ENCODE measurements at places on chromosomes 2 and 18.

GRCh38 chr18:55694291-55694690 lies 106.3 kb upstream of the TCF4 start:
- no peak for DNase-seq

GRCh38 chr18:65435534-65435933 lies 315.3 kb upstream of the CDH7 start:
- no peak for DNase-seq

DNA sequence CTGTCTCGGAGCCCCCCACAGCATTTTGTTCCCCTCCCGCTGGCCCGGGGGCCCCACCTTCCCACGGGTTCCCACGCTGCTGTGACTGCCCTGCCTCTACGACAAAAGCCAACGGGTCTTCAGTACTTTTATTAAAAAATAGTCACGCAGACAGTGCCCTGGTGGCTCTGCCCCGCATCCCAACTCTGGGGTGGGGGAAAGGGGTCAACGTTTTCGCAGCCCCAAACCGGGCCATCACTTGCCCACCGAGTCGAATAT lies 1.0 kb downstream of the UCN start:
- no peak for DNase-seq

- no peak for DNase-seq
These were observed 117.2 kb downstream of the GATA6 start for GRCh38 chr18:22286585-22286984.

DNA sequence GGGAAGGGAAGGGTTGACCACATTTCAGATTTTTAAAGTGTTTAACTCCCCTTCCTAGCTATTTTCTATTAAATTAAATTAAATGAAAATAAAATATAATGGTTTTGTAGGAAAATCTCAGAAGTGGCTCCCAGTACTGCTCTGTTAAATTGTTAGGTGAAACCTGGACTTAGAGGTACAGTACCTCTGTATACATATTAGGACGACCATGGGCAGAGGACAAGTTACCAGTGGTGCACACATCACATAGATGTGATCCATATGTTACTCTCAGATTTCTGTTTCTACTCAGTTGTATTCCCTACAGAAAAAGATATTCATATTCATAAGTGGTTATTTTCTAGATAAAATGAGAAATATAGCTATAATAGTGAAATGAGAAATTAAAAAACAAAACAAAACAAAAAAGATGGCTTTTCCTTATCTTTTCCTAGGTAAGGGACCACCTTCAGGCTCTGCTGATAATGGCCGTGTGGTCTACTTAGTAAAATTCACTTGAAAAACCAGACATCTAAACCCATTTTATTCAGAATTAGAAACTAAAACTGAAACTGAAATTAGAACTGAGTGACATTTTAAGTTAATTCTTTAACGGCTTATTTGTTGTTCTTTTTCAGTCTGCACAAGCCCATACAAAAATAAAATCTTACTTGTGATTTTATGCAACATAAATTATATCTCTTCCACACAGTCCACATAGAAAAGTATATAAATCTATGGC lies 832.5 kb upstream of the CHAC2 start:
- no peak for DNase-seq

GRCh38 chr2:71787108-71787415 lies 333.7 kb downstream of the DYSF start:
- DNase-seq, result peak; percentile 16

- no peak for DNase-seq
These were observed 123.2 kb upstream of the DNAJC10 start for GRCh38 chr2:182592691-182593393.

DNA sequence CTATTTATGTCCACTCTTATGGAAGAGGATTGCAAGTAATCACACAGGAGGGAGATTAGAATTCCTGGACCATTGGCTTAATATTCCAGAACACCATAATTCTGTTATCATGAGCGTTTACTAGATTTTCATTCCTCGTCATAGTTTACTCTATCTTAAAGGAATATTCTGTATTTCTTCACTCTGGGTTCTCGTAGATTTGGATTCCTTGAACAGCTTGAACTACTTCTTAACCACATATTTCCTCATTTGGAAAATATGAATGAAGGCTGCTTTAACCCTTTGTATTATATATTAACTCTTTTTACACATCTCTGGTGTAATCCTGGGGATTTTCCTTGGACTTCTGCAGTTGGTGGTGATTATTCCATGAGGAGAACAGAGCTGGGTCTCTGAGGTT lies 46.3 kb upstream of the CCBE1 start:
- DNase-seq, result no peak

DNA sequence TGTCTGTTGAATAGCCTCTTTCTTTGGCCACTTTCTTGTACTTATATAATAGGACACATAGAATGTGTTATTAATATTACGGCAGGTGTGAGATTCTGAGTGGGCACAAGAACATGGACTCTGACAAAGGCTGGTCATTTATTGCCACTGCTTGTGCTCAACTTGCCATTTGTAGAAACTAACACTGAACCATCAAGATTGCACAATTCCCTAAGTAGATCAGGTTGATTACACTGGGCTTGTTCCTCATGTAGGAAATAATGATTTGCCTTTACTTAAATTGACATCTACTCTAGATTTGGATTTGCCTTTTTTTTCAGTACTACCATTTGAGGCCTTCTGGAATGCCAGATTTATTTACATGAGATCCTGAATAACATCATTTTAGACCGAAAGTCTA lies 342.7 kb upstream of the CWC22 start:
- DNase-seq, result no peak

DNA sequence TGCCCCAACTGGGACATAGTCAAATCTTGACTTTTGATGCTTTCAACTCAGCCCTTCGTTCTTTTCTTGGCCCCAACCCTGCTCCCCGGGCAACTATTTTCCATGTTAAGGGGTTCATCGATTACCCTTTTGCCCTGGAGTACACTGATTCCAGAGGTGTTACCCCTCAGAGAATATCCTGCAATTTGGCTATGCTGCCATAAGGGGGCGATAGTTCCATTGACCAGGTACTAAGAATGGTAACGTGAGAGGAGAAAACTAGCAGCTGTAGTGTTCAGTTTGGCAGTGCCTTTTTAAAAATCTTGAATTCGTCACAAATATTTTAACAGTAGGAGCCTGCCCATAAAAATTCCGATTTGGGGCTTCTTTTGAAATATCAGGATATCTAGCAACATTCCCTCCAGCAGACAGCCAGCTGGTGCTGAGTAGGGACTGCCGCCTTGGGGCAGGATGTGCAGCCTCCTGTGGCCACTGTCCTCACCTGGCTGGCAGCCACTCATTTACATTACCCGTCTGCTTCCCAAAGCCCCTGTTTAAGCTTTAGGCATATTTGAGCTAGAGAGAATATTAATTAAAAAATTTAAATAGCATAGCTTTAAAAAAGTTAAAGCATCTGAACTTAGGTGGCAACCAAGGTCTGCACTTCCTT lies 146.3 kb upstream of the SKOR2 start:
- DNase-seq, result no peak

- DNase-seq, result no peak
These were observed 1056.6 kb upstream of the NXPH2 start for GRCh38 chr2:139836769-139837168.

- no peak for DNase-seq
These were observed 14.0 kb upstream of the YES1 start for GRCh38 chr18:825891-826585.

GRCh38 chr2:221571025-221571550 lies 1.0 kb downstream of the EPHA4 start:
- DNase-seq, result peak; percentile 65

- DNase-seq, result no peak
These were observed 1526.9 kb upstream of the ACVR2A start for GRCh38 chr2:146317959-146318358.

DNA sequence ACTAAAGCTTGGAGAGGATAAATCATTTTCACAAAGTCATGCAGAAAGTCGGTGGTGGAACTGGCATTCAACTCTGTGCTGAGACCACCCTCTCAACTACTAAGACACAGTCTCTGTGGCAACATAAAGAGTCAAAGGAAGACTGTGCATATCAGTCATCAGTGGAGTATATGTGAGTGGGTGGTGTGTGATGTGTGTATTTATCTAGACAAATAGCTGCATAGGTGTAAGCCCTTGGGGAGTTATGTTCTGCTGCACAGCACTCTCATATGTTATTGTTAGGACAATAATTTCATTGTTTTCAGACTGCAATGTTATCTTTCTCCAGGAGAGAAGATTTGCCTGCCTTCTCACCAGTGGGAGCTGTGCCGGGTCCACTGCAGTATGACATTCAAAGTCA lies 186.3 kb upstream of the HNRNPA3 start:
- DNase-seq, result no peak

- no peak for DNase-seq
These were observed 35.8 kb upstream of the CYP26B1 start for GRCh38 chr2:72183466-72183865.

GRCh38 chr2:108058576-108059137 lies 72.3 kb downstream of the SLC5A7 start:
- DNase-seq, result no peak

- DNase-seq, result no peak
These were observed 279.0 kb upstream of the NRP2 start for GRCh38 chr2:205403244-205403825.

GRCh38 chr2:226601881-226602662 lies 197.5 kb downstream of the IRS1 start:
- DNase-seq, result no peak

DNA sequence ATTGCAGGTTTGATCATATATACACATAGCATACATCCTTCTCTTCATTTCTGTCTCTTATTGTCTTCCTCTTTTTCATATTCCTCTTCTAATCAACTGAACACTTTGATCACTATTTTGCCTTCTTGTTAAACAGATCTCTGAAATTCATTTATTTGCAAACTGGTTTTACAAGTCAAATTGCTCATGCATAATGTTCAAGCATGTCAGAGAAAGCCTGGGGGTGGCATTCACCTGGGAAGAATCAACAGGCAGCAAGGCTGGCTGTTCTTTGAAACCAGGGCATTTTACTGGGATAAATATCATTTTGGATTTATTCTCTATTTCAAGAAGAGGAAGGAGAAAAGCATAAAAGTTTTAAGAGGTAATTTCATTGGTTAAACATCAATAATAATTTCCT lies 66.9 kb upstream of the LRATD1 start:
- no peak for DNase-seq

- DNase-seq, result no peak
These were observed 6.2 kb downstream of the HES6 start for GRCh38 chr2:238233625-238234024.

GRCh38 chr18:70279470-70279869 lies 9.4 kb upstream of the SOCS6 start:
- DNase-seq, result no peak

- no peak for DNase-seq
These were observed 29.0 kb downstream of the SESTD1 start for GRCh38 chr2:179235463-179236108.

DNA sequence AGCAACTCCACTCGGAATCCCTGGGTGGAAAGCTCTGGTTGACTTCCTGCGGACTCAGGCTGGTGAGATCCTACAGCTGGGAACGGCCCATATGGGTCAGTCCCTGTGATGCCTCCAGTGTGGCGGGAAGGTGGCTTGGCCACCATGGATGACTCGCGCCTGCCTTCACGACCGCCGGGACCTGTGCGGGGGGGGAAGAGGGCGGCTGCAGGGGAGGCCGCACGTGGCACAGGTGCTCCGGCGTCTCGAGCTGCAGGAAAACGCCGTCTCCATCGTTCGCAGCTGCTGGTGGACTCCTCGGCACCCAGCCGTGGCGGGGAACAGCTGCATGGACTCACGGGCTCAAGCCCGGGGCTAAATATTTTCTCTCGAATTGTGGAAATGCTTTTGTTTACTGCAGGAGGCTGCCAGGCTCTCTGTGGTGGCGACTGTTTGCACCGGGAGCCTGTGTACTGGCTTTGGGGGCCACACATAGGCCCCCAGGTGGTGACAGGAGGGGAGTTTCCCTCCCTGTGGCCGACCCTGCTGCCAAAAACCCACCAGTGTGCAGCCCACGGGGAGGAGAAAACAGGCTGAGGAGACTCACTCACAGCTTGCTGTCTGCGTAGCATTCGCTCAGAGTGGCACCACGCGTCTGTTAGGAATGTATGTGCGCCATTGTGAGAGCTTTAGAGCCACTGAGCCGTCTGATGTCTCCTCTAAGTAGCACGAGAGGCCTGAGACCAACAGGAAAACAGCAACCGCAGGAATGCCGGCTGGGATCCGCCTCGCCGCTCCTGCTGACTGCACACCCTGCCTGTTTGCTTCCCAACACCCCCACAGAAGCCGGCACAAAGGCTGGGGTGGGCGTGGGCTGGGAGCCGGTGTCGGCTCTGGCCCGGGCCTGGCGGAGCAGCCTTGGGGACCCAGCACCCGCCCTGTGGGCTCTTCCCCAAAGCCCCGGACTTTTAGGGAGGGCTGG lies 89.2 kb downstream of the NFATC1 start:
- peak; percentile 86 for DNase-seq

- DNase-seq, result no peak
These were observed 311.7 kb upstream of the PKDCC start for GRCh38 chr2:41736105-41736567.

GRCh38 chr2:18829976-18830375 lies 240.6 kb upstream of the NT5C1B start:
- DNase-seq, result no peak

DNA sequence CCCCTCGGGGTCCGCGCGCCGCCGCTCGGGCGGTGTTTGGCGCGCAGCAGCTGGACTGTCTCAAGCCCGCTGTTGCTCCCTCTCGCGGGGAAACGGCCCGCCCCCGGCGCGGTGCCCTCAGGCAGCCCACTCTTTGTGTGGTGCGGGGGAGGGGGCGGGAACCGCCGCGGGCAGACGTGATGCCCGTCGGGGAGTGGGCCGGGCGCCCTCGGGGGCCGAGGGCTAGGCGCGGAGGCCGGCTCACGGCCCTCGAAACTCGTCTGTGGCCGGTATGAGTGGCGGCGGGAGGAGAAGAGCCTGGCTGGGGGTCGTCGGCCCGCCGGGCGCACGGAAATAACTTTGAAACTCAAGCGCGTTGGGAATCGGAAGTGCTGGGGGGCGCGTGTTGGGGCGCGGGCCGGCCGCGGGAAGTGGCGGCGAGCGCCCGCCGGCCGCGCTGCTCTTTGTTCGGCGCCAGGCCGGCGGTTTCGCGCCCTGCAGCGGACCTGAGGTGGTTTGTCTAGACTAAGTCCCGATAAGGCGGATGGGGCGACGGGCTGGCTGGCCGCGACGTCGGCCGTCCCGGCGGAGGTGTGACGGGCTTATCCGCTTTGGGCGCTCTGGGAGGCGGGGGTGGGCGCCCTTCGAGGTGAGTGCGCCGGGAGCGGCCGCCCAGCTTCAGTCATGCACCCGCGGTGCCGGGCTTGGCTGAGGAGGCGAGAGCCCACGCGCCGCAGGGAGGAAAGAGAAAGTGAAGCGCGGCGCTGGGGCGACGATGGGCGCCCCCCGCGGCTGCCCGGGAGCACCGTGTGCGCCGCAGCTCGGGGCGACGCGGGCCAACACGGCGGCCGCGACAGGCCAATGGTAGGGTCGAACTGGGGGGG lies 679 bp downstream of the PTMA start:
- DNase-seq, result peak; percentile 71

DNA sequence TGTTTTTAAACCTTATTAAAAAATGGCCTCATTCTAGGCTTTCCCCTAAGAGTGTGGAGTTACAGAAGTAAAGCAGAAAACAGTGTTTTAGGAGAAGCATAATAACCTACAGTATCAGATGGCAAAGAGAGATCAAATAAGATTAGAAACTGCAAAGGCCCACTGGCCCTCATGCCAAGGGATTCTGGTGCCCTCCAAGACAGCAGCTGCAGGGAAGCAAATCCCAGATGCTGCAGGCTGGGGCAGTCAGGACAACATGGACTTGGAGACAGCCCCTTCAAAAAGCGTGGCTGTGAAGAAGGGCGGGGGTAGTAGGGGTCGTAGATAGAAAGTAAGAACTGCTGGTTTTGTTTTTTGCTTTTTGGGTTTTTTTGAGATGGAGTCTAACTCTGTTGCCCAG lies 28.3 kb upstream of the EPG5 start:
- no peak for DNase-seq

All from femur (tissue), 1 donor.